Retinal pigment epithelial cell (primary cell): ENCODE measurements at places on chromosomes 7 and 10.

DNA sequence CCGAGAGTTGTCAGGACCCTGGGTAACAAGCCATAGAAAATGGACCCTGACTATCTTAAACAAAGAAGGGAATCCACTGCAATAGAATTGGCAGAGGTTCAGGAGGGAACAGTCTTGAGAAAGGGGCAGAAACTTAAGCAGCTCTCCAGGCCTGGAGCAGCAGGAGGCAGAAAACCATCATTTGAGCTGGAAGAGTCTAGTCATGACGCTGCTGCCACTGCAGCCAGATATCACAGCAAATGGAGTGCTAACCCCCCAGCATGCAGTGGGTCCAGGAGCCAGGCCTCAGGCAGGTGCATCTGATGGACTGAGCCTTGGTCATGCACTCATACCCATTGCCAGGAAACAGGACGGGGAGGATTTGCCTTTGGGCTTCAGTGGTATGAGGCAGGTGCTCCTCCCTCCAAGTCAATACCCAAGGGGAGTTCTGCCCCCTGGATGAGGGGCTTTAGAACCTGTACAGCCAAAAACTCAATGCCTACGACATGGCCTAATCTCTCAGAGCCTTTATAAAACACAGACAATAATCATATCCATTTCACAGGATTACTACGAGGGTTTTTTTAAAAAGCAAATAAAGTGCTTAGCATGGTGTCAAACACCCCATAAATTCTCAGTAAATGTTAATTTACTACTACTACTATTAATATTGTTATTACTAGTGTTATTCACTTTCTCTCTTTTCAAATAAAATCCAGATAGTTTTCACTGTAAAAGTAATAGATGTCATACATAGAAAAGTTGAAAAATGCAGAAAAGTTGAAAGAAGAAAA lies 30.7 kb downstream of the DUSP5 start:
- no peak for DNase-seq

- peak; percentile 94 for DNase-seq
Measured at GRCh38 chr7:68691261-68692216, 906.7 kb upstream of the AUTS2 start.

DNA sequence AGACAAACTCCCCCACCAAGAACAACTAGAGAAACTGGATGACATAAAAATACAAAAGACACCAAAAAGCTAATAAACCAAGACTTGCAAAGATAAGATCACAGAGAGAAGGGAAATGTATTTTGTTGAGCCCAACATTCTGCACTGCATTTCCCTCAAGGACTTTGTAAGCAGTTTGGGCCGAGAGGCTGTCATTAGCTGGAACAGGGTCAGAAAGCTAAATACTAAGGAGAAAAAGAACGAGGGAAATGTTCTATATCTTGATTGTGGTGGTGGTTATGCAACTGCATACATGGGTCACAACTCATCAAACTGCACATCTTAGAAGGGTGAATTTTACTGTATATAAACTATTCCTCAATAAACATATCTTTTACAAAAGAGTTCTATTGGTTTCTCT lies 315.0 kb downstream of the IPMK start:
- DNase-seq = no peak

GRCh38 chr10:44071479-44071878 lies 313.4 kb downstream of the CXCL12 start:
- DNase-seq = no peak

DNA sequence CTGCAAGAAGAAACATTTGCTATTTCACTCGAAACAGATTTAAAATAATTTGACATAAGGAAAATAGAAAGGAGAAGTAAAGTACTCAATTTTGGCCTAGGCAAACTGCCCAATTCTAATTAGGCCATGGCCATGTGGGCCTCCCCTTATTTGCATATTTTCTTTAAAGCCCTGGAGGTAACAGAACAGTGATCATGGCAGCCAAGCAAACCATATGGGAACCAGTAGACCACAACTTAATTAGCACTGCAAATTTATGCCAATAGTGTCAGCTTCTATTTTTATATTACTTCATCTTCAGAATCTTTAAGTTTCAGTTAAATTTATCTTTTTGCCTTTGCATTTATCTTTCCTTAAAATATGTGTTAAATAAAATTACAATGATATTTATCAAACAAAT lies 63.3 kb upstream of the THSD7A start:
- no peak for DNase-seq

DNA sequence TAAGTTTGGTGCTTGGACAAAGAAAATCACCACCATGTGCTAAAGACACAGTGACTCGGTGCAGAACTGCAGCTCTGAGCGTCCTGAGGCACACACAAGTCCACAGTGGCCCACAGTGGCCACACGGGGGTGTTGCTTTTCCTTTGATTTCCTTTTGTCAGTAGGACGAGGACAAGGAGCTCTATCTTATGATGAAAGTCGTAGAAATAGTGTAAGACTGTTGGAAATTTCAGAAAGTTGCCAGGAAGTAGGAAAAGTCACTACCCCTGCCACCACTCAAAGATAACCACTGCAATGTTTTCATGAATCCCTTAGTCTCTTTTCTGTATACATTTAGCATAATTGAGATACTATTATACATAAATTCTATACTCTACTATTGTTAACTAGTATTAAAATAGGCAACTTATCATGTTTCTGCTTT lies 146.0 kb downstream of the TNS3 start:
- DNase-seq = no peak

GRCh38 chr7:28587211-28587610 lies 174.9 kb downstream of the CREB5 start:
- DNase-seq = peak; percentile 81

DNA sequence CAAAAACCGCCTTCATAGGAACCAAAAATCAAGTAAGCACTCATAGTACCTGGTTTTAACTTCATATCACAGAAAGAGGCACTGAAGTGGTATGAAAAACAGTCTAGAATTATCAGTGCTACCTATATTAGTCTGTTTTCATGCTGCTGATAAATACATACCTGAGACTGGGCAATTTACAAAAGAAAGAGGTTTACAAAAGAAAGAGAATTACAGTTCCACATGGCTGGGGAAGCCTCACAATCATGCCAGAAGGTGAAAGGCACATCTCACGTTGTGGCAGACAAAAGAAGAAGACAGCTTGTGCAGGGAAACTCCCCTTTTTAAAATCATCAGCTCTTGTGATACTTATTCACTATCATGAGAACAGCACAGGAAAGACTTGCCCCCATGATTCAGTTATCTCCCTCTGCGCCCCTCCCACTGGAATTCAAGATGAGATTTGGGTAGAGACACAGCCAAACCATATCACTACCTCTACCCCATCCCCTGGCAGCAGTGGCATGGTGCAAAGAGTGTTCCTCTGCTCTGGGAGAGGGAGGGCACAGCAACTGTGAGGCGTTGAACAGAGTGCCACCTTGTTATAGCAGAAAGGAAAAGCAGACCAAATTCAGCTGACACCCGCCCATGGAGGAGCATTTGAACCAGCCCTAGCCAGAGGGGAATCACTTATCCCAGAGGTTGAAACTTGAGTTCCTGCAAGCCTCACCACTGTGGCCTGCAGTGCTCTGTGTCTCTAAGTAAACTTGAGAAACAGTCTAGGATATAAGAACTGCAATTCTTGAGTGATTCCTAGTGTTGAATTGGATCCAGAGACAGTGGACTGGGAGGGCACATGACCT lies 61.9 kb upstream of the PTPRZ1 start:
- no peak for DNase-seq

- DNase-seq = peak; percentile 59
Measured at GRCh38 chr7:30348083-30348560, 63.7 kb downstream of the ZNRF2 start.

DNA sequence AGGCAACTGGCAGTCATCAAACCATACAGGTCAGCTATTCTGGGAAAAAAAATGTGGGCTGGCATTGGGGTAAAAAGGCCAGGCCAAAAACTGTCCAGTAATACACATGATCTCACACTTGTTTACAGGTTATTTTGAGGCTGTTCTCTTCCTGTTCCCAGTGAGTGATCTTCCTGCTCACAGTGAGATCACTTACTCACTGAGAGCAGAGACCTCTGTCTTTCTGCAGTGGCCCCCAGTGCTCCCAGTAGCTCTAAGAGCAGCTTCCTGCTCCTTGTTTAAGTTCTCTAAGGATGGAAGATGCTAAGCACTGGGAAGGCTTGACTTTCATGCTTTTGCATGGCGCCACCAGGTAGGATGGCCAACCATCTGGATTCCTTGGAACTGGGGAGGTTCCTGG lies 93.5 kb upstream of the KIAA1217 start:
- DNase-seq = no peak

DNA sequence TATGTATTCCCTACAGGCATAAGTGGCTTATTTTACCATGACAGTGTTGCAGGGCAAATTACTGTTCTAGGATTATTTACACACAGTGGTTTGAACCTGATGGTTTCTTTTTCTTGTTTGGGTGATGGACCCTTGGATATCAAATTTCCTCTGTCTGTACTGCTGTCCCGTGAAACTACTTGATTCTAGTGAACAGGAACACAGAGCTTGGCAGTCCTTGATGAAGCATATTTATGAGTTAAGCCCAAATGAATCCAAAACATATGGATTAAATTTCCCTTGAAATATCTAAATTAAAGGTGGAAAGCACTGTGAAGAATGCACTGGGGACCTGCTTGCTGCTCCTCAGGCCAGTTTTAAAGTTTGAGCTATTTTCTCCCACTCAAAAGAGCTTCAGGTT lies 635.3 kb downstream of the INHBA start:
- no peak for DNase-seq

- no peak for DNase-seq
Measured at GRCh38 chr10:130461631-130462030, 325.4 kb downstream of the GLRX3 start.

- no peak for DNase-seq
Measured at GRCh38 chr7:37109016-37109683, 339.5 kb downstream of the ELMO1 start.

- no peak for DNase-seq
Measured at GRCh38 chr10:125159486-125159931, 854 bp downstream of the CTBP2 start.

DNA sequence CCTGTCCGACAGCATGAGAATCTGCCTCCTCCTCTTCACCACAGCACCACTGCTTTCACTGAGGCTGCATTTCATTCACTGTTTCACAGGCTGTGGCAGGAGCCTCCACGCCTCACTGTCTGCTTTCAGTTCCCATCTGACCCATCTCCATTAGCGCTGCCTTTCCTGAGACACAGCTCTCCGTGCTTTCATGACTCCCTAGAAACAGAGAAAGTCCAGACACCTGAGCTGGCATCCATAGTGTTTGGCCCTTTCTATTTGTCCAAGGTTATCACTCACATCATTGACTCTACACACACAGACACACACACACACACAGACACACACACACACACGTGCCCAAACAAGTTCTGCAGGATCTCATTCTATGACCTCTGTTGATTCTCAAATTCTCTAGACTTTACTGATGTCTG lies 5.2 kb downstream of the LGI1 start:
- no peak for DNase-seq

DNA sequence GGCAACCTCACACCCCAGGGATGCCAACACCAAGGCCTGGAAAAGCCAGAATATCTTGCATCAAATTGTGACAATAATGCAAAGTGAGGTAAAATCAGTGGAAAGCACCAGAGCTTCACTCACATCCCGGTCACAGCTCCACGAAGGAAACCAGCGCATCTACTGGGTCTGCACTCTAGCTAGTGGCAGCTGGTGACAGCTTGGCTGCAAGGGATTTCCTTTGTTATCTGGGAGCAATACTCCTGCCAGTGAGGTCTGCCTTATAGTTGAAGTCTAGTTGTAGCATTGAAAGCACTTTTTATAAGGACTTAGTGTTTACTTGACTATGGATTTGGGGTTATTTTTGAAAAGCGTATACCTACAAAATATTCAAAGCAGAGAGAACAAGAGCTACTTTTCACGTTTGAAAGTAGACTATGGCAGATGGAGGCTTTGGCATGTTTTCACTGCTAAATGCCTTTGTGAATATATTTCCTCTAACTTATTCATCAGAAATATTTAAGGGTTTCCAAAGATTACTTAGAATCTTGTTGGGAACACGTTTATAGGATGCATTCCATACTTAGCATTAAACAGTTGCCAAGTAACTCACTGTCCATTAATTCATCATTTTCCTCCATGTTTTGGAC lies 26.1 kb downstream of the WDFY4 start:
- DNase-seq = no peak

GRCh38 chr7:129376076-129376777 lies 58.0 kb upstream of the STRIP2 start:
- DNase-seq = no peak

- no peak for DNase-seq
Measured at GRCh38 chr7:41415471-41416207, 287.3 kb downstream of the INHBA start.

DNA sequence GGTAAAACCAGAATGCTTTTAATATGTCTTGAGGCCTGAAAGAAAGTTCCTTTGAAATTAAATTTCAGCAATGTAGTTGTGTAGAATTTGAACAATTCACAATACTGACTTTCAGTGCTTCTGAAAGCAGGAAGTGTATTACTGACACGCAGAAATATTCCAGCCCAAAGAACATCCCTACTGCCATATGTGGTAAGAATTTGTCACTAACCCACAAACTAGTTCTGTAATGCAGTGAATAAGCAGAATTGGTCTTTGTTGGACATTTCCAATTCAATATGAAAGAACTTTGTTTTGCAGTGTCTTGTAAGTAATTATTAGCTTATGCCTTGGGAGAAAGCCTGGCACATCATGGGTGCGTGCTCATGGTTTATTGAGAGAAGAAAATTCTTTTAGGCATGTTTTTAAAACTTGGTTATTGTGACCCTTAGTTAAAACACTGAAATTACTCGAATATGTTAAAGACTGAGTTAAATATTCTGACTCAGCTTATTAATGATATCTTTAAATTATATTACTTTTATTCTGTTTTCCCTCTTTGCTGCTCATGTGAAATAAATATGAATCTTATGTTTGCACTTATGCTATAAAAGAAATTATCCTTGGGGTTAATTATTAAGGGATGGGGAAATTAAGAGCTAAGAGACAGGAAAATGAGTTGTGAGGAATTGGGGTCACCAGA lies 33.4 kb downstream of the PTPN12 start:
- no peak for DNase-seq

DNA sequence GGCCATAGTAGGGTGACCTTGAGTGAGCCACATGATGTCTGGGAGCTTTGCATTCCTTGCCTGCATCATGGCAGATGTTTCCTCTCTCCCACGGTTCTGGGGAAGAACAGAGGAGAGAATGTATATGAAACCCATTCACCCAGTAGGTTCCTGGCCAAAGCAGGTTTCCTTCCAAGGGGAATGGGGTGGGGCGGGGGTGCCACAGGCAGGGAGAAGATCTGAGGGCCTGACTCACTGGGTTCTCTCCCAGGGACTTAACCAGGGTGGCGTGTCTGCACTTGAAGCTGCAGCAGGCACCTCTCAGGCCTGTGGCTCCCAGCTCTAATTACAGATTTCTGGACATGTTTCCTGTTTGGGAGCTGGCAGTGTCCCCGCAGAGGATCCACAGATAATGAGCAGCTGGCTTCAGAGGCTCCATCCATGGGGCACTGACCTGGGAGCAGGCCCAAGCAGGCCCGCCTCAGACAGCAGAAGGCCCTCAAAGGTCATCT lies 50.2 kb upstream of the ZMIZ1 start:
- DNase-seq = no peak

GRCh38 chr7:35792472-35792871 lies 8.4 kb upstream of the SEPTIN7 start:
- DNase-seq = no peak

- no peak for DNase-seq
Measured at GRCh38 chr10:5254488-5254887, 57.9 kb downstream of the AKR1C4 start.
